ENCODE measurements at places on chromosomes 7 and 10. TPM values are rescaled to one million over a fixed set of nuclear protein-coding genes. Genes with fewer than 3 reads are reported as not detected.

- DNase-seq: no peak
Observed at GRCh38 chr7:16172366-16172765, 249.0 kb downstream of the CRPPA start.

GRCh38 chr7:123635551-123636359 is 19.9 kb upstream of the LMOD2 start:
- DNase-seq: no peak

AZGP1 gene
- 146 TPM for polyA plus RNA-seq

CPVL gene
- polyA plus RNA-seq: 134 TPM

Data from heart left ventricle (tissue), 16 donors.